ENCODE measurements at places on chromosomes 6 and 20.

DNA sequence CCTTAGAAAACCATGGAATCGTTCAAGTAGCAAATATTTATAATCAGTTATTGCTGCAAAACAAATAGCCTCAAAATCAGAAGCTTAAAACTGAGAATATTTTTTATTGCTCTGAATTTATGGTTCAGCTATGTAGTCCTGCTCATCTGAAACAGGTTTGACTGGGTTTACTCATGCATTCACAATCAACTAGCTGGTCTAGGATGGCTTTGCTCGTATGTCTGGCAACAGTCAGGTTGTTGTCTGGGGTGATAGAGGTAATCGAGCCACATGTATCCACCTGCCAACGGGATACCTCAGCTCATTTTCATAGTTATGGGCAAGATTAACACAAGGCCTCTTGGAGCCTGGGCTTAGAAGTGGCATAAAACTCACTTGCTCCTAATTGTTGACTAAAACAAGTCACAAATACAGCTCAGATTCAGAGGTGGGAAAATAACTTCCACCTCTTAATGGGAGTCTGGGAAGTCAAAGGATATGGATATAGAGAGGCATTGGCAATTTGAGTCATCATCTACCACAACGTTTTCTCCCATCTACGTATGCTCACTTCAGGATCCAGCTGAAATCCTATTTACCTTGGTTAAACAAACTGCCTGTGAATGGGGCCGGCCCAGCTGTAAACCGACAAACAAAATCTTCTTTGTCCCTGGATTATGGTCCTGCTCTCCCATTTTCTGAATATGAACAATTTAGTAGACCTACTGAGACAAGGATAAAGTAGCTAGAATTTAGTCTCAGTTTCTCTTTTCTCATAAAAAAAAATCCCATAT lies 54.5 kb upstream of the TENT5A start:
- DNase-seq = no peak

DNA sequence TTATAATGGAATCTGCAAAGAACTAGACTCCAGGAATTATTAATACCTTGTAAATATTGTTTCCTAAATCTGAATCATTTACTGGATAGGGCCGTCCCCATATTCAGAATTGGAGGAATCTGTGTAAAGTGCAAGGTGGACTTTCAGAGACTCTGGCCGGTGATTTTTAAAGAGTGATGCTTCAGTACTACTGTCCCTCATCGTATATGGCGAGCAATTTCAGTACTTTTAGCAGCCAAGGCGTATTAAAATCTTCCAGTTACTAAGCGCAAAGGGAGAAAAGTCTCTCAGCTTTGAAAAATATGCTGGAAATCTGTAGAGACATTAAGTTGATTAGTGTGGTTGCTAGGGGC lies 483 bp downstream of the SMIM26 start:
- no peak for DNase-seq

DNA sequence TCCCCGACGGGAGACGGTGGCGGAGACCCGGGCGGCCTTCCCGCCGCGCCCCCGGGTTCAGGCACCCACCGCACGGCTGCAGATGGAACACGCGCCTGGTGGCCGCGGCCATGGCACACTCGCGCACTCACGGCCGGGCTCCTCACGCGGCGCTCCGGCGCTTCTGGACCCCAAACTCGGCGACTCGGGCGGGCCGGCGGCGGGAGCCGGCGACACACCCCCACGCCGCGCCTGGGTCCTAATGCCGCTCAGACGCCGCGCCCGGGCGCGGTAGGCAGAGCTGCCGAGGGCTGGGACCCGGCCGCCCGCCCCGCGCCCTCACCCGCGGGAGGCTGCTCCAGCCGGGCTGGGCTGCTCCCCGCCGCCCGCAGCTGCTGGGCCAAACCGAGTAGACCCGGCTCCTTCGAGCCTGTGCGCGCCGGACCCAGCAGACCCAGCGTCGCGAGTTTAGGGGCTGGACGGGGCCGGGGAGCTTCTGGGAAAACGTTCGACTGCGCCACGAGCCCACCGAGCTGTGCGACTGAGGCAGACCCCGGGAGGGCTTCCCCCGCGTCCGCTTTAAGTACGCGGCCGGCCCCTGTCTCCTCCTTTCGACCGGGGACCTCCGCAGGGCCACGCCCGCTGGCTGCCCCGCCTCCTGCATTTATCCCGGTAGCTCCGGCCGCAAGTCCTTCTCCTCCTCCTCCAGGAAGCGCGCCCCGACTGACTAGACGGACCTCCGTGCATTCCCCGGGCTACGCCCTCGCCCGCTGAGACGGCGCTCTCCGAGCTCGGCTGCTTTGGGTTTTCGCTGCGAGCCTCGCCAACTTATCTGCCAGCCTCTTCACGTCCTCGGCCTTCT lies at the start of gene SLC4A11:
Gene SLC4A11, minus strand, starts transcription at position 165 of the 841 bp plus-strand sequence. Its CDS starts 53 bp downstream, at position 112.
- DNase-seq = no peak

DNA sequence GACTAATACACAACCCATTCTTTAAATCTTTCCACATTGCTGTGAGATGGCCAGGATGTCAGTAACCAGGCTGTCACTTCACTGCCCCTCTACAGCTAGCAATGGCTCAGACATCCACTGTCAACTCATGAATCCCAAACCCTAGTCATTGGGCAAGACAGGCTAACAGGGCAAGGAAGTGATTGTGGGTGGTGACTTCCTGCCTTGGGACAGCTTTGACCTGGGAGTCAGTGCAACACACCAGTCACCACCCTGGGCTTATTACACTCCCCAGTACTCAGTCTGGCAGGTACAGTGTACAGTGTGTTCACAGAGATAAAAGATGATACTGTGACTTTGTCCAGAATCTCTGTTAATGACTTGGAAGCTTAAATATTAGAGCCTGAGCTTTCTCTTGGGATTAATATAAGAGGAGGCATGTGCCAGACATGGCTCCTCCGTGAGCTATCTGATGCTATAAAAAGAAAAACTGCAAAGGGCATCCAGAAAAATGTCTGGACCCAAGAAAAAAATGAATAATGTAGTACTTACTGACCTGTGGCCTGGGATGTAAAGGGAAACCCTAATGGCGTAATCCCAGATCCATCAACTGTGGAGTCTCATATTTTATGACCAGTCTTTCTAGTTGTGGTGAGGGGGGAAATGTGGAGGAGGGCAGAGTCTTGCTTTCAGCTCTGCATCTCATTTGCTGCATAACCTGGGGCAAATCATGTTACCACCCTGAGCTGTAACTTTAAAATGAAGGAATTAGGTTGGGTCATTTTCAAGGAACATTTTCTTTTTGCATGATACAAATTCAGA lies 244.4 kb downstream of the SLC24A3 start:
- no peak for DNase-seq

DNA sequence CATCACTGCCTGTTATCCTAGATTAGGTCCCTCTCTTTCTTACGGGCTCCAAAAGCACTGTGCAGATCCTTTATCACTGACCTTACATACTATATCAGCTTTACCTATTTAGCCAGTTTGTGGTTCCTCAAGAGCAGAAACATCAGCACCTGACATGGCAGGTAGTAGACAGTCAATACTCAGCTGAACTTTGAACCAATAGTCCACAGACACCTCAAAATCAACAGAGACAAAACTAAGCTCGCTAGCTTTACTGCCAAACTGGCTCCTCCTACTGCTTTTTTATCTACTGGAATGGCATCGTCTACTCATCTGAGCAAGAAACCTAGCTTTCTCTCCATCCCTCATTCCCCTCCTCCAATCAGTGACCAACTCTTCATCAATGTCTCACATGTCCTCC lies 5.6 kb downstream of the IL17A start:
- no peak for DNase-seq

All from stimulated activated CD8-positive, alpha-beta memory T cell treated with anti-CD3 and anti-CD28 coated beads, Interleukin-4, amount 100 ng/mL, for 4 hours (primary cell).